Cortex of kidney (tissue), 1 donor: ENCODE measurements at places on chromosomes 3 and 15.

DNA sequence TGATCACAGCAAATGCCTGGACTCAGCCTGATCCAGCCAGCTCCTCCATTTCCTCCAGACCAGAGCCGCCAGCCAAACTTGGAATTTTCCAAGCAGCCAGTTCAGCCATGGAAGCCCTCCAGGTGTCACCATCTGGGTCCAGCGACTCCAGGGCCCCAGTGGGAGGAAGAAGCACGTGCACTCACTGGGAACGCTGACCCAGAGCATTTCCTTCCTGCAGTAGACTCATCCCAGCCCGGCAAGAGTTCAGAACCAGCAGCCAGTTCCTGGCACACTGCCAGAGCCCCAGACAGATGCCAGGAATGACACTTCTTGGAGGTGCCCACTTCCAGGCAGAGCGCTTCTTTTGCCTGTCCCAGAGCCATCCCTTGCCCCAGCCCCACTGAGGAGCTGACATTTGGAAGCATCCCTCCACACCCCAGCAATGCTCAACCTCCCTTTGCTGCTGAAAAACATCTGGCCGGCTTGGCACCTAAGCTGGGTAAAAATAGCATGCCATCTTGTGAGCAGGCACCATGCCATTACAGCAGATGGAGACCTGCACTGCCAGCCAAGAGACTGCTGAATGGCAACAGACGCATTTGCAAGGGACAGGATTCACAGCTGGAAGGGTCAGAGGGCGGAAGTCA is 460.3 kb upstream of the PROK2 start:
- DNase-seq = no peak

- no peak for DNase-seq
These were observed 59.1 kb upstream of the RASGRP1 start for GRCh38 chr15:38623744-38624143.

GRCh38 chr3:183377307-183377959 is 51.0 kb downstream of the MCF2L2 start:
- no peak for DNase-seq

- DNase-seq = no peak
These were observed 66.0 kb downstream of the CGNL1 start for GRCh38 chr15:57442335-57442734.

DNA sequence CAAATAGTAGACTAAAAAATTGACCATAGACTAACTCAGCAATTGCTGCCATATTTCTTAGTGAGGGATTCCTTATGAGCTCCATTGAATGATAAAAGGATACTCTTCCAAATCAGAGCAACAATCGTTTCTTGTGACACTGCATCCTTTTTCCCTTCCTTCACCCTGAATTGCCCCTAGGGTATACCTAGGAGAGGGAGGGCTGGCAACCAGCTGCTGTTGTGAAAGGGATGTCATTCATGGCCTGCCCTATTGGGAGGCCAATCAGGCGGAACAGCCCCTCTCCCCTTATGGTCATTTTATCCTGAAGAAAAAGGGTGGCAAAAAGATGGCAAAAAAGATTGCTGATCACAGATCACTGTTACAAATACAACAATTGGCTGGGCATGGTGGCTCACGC is 26.3 kb downstream of the B3GNT5 start:
- DNase-seq = no peak

DNA sequence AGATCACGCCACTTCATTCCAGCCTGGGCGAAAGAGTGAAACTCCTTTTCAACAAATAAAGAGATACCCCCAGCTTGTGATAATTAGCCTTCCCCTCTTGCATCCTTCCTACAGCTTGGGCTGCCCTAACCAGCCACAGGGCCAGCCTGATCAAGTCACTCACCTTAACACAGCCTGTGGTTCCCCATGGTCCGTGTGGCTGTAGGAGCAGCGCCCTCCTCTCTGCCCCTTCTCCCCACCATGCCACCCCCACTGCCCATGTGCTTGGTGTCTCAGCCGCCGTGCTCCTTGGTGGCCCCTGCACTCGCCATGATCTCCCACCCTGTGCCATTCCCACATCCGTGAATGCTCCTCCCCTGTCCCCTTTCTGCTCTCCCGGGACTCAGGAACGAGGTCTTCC is 13.2 kb upstream of the RPP14 start:
- no peak for DNase-seq

- DNase-seq = no peak
These were observed 245.7 kb downstream of the ZIC1 start for GRCh38 chr3:147654827-147655226.

GRCh38 chr3:167773584-167773983 is 38.1 kb downstream of the SERPINI1 start:
- DNase-seq = no peak

DNA sequence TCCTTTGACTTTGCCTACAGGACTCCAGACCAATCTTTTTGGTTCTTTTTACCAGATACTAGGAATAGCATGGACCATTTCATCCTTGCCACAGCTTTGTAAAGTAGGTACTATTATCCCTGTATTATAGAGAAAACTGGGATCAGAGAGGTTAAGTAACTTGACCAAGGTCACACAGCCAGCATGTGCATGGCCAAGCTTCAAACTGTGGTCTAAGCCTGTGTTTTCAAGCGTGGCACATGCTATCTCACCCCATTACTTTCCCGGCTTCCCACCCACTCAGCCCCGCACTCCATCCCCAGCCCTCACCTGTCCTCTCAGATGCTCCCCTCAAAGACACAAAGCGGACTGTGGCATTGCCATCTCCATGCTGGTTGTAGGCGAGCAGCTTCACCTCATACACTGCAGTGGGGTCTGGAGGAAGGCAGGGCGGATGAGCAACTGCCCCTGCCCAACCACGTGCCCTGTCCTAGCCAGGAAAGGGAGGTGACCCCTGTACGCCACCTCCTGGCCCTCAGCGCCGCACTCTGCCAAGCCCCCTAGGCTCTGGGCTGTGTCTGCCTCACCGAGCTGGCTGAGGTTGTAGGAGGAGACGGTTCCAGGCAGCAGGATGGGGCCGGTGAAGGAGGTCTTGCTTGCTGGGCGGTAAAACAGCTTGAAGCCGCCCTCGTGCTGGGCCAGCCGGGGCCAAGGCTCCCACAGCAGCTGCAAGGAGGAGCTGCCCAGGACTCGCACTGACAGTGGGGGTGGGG is 25.7 kb downstream of the RNU5B-1 start:
- DNase-seq = no peak

- no peak for DNase-seq
These were observed 85.1 kb upstream of the FLNB start for GRCh38 chr3:57923101-57923500.

DNA sequence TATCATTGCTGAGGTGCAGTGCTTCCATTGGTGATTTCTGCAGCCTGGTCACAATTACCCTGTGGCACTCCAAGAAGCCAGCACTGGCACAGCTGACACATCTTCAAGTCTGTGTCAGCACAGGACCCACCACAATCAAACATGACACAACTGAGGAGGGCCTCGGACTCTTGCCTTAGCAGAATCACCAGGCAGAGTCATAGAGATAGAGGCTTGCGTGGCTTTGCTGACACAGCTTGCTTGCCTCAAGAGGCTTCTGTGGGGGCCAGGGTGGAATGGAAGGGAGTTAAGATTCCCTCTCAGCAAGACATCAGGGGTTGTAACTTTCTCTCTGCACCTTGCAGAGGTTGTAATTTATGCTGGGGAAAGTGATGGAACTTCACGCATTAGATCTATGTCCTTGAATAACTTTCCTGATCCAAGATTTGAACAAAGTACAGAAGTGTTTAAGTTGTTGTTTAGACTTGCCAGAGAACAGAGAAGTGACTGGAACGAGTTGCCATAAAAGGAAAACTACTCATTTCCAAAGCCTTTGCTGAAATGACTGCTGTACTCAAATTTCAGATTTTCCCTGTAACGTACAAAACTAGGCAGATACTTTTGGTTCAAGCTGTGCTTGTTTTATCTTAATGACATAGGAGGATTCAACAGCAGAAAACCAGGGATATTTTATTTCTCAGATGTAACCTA is 170.7 kb downstream of the DIPK2A start:
- DNase-seq = no peak

DNA sequence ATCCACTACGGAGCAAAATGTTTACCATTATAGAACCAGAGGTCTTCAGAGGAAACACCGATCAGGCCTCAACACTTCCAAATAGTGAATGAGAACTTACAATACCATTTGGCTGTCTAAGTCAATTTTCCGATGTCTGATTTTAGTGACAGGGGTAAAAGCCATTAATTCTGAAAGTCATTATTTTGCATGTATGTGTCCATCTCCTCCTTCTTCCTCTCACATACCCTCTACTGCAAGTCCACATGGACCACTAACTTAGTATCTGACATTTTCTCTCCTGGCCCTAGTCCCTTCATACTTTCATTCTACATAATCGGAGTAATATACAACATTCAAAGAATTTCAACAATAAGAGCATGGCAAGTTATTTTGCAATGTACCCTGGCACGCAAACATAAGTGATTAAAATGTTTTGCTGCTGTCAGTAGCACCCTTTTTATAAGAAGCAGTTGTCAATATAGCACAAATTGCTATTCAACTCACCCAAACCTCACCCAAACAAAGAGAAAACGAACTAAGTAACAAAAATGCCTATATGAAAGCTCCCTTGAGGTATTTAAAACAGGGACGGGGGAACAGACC is 1.9 kb downstream of the TOP2B start:
- DNase-seq = no peak

DNA sequence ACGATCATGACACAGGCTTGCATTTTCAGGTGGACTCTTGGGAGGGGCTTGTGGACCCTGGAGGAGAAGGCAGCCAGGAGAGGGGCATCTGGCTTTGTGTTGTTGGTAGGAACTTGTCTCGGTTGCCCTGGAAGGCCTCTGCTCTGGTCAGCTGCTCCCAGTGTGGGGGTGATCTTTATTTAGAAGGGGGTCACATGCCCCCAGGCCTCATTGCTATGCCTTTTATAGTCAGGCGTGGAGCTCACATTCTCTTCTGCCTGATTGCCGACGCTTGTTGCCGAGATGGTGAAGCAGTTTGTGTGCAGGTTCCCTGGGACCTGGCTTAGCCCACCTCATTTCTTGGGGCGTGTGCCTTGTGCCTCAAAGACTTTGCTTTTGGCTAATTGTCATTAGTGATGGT is 66.6 kb downstream of the IGF1R start:
- DNase-seq = no peak

- DNase-seq = no peak
These were observed 443.9 kb upstream of the TBL1XR1 start for GRCh38 chr3:177641206-177641605.

DNA sequence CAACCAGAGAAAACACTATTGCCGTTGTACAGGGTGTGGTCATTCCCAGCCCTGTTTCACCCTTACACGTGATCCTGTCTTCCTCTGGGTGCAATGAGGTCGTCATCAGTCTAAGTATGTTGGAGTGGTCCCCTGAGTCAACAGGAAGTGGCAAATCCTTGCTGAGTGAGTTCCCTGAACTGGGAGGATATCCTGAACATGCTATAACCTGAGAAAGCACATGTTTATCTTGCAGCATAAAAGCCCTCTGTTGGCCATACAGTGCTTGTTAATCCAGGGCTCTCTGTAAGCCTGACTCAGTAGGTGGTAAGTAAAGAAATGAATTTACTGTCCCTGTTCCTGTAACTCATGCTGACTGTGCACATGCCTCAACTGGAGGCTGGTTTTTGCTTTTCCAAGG is 477.8 kb upstream of the RGMA start:
- DNase-seq = no peak

DNA sequence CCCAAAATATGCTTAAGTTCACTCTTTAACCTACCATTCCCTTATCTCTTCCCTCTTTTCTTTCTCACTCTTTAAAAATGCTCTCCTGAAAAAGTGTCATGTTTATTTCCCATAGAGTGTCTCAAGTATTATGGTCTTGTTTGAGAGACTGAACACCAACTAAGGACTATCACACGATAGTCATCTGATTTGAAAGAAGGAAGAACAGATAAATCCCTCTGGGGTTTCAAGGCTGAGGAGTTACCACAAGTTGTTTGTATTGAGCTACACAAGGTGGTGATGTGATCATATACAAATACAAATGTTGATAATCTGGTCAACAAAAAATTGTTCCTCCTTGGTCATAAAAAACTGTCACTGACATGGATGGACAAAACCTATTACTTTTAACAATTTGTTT is 13.8 kb downstream of the MEIS2 start:
- no peak for DNase-seq

GRCh38 chr15:99104788-99105513 is at the start of gene SYNM:
TSS of gene SYNM (plus strand) at chr15:99105080. CDS start at chr15:99105200, 120 bp downstream.
- no peak for DNase-seq

GRCh38 chr15:57217778-57218598 is 158.3 kb upstream of the CGNL1 start:
- DNase-seq = no peak

GRCh38 chr3:118932822-118933558 is 101.7 kb downstream of the IGSF11 start:
- DNase-seq = no peak

GRCh38 chr3:19769694-19770093 is 164.3 kb downstream of the EFHB start:
- no peak for DNase-seq

- no peak for DNase-seq
These were observed 40.2 kb downstream of the SLMAP start for GRCh38 chr3:57796261-57796660.
